ENCODE measurements at places on chromosomes 3 and 15. TPM values are rescaled to one million over a fixed set of nuclear protein-coding genes. Genes with fewer than 3 reads are reported as not detected.

GRCh38 chr3:186640473-186640818 is 247 bp downstream of the FETUB start:
- no peaks in the 10 kb centered on the region for H3K36me3 ChIP-seq
- H3K4me1 ChIP-seq, result no peaks in the 10 kb centered on the region
- no peak overlapping the region for H3K4me3 ChIP-seq
- DNase-seq, result peak; percentile 2
- H3K27me3 ChIP-seq, result no peaks in the 10 kb centered on the region
- H3K27ac ChIP-seq, result no peak overlapping the region

- no peak for DNase-seq
- H3K4me1 ChIP-seq, result no peaks in the 10 kb centered on the region
- H3K27me3 ChIP-seq, result no peaks in the 10 kb centered on the region
- no peaks in the 10 kb centered on the region for H3K36me3 ChIP-seq
- no peak overlapping the region for H3K27ac ChIP-seq
- H3K4me3 ChIP-seq, result no peak overlapping the region
Observed at GRCh38 chr3:171556148-171556547, 95.9 kb upstream of the TNIK start.

DNA sequence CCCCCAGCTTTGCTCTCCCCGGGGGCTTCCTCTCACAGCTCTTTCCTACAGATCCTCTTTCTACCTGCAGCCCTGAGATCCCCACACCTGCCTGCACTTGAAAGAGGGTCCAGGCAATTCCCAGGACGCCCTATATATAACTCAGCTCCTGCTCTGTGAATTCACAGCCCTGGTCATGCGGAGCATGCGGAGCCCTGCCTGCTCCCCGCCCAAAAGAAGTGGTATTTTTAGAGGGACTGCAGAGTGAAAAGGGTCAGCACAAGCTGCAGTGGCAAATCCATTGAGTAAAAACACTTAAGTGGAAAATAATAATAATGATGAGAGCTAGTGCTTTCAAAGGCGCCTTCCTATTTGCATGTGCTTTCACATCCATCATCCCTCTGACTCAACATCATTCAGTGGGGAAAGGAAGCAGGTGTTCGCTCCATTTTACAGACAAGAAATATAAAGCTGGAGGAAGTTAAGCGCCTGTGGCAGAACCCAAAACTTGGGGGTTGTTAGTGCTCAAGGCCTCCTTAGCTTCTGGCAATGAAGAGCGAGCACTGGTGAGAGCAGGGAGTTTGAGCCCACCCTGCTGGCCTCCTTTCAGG is 76.3 kb upstream of the LIPC start:
- no peak overlapping the region for H3K27ac ChIP-seq
- H3K4me3 ChIP-seq, result no peak overlapping the region
- DNase-seq, result no peak
- H3K36me3 ChIP-seq, result no peaks in the 10 kb centered on the region
- H3K4me1 ChIP-seq, result peaks cover 4% of the 10 kb centered on the region

DNA sequence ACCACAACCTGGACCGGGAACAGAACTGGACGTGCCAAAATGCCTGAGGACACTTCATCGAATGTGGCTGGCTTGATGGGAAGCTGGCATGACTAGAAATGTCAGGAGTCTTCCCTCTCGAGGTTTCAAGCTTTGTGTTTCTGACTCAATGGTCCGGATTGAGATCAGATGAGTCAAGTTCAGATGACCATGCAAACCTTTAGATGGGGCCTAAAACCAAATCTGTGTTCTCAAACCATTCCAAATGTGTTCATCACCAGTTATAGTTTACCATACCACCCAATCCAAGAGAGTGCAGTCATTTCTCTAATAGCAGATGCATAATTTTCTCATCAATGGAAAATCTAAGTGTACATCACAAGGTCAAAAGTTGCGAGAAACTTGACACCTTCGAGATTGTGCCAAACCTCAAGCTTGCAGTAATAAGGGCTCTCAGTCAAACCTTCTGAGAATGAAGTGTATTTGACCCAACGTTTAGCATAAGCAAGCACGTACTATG is 369.1 kb downstream of the RORA start:
- H3K36me3 ChIP-seq, result no peaks in the 10 kb centered on the region
- H3K27me3 ChIP-seq, result no peaks in the 10 kb centered on the region
- no peak for DNase-seq
- no peak overlapping the region for H3K4me3 ChIP-seq

- no peak overlapping the region for H3K27ac ChIP-seq
- no peak for DNase-seq
- no peak overlapping the region for H3K4me3 ChIP-seq
- no peaks in the 10 kb centered on the region for H3K4me1 ChIP-seq
Observed at GRCh38 chr3:36124118-36124796, 256.0 kb upstream of the STAC start.

- H3K4me1 ChIP-seq, result no peaks in the 10 kb centered on the region
- H3K27me3 ChIP-seq, result no peaks in the 10 kb centered on the region
- DNase-seq, result no peak
- H3K27ac ChIP-seq, result no peak overlapping the region
- H3K4me3 ChIP-seq, result no peak overlapping the region
Observed at GRCh38 chr15:36254426-36254825, 325.0 kb upstream of the CDIN1 start.

DNA sequence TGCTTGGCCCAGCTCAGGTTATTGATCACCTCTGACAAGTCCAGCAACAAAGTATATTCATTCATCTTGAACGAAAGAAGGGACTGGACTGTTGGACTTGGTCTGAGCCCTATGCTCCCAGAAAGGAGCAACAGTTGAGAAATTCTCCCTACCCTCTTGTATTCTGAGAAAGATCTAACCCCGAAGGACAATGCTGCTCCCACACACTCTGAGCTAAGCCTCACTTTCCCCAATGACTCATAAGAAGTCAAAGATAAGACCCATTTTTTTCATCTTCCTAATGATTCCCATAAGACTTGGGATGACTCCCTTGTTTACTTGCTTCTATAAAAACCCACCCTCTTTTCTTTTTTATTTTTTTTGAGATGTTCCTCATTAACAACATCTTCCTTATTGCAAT is 549.4 kb upstream of the MDFIC2 start:
- H3K27ac ChIP-seq, result no peak overlapping the region
- H3K4me1 ChIP-seq, result peaks cover 17% of the 10 kb centered on the region
- H3K36me3 ChIP-seq, result no peaks in the 10 kb centered on the region
- no peak for DNase-seq
- no peak overlapping the region for H3K4me3 ChIP-seq

GRCh38 chr15:88769161-88769971 is 33.9 kb upstream of the ACAN start:
- no peak for DNase-seq
- no peak overlapping the region for H3K4me3 ChIP-seq
- no peak overlapping the region for H3K27ac ChIP-seq
- H3K27me3 ChIP-seq, result peaks cover 11% of the 10 kb centered on the region
- H3K36me3 ChIP-seq, result no peaks in the 10 kb centered on the region

GRCh38 chr3:175186511-175186910 is 327.4 kb downstream of the NAALADL2 start:
- no peak for DNase-seq
- no peak overlapping the region for H3K4me3 ChIP-seq
- H3K27ac ChIP-seq, result no peak overlapping the region
- no peaks in the 10 kb centered on the region for H3K36me3 ChIP-seq
- H3K27me3 ChIP-seq, result no peaks in the 10 kb centered on the region

GRCh38 chr3:61371123-61371522 is 119.9 kb upstream of the FHIT start:
- H3K27me3 ChIP-seq, result no peaks in the 10 kb centered on the region
- no peaks in the 10 kb centered on the region for H3K36me3 ChIP-seq
- no peak overlapping the region for H3K27ac ChIP-seq
- no peak for DNase-seq
- H3K4me3 ChIP-seq, result no peak overlapping the region

- no peaks in the 10 kb centered on the region for H3K27me3 ChIP-seq
- H3K27ac ChIP-seq, result no peak overlapping the region
- DNase-seq, result no peak
- no peak overlapping the region for H3K4me3 ChIP-seq
- no peaks in the 10 kb centered on the region for H3K36me3 ChIP-seq
Observed at GRCh38 chr15:79459666-79460065, 27.5 kb downstream of the MINAR1 start.

Gene P2RY1
- under 0.01 TPM for total RNA-seq

Gene BOC
- total RNA-seq, result 2.8 TPM

Gene ZNF860
- 0.53 TPM for total RNA-seq

Gene CLSTN2
- 0.05 TPM for total RNA-seq

Gene SNX33
- 6.1 TPM for total RNA-seq

Gene SENP5
- total RNA-seq, result 35.6 TPM

Gene SCAANT1
- total RNA-seq, result not detected

All from SJSA1 (cell line).